Fibroblast of skin of right biceps (primary cell): ENCODE measurements at places on chromosomes 2 and 18.
A peak's percentile ranks its signal among the peaks of the same experiment; 100 is the strongest.

- no peak for DNase-seq
Measured at GRCh38 chr2:159735648-159736047, 23.3 kb downstream of the MARCHF7 start.

- DNase-seq, result peak; percentile 15
Measured at GRCh38 chr2:239751679-239752355, 273.3 kb downstream of the NDUFA10 start.

- peak; percentile 57 for DNase-seq
Measured at GRCh38 chr2:128638341-128639119, 319.9 kb upstream of the HS6ST1 start.

- DNase-seq, result no peak
Measured at GRCh38 chr2:171505374-171505773, 16.9 kb upstream of the CYBRD1 start.

DNA sequence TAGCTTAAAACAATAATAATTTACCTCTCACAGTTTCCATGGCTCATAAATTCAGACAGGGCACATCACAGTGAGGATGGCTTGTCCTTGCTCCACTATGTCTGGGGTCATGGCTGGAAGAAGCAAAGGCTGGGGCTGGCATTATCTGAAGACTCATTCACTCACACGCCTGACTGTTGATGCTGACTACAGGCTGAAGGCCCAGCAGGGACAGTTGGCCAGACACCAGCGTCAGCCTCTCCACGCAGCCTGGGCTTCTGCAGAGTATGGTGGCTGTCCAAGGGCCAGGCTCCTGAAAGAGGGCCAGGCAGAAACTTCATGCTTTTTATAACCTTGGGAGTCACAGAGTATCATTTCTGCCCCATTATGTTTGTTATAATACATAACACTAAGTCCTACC, 33.4 kb downstream of the YPEL5 start:
- DNase-seq, result no peak
